ENCODE measurements at places on chromosomes 11 and 22.
A peak's percentile ranks its signal among the peaks of the same experiment; 100 is the strongest.

DNA sequence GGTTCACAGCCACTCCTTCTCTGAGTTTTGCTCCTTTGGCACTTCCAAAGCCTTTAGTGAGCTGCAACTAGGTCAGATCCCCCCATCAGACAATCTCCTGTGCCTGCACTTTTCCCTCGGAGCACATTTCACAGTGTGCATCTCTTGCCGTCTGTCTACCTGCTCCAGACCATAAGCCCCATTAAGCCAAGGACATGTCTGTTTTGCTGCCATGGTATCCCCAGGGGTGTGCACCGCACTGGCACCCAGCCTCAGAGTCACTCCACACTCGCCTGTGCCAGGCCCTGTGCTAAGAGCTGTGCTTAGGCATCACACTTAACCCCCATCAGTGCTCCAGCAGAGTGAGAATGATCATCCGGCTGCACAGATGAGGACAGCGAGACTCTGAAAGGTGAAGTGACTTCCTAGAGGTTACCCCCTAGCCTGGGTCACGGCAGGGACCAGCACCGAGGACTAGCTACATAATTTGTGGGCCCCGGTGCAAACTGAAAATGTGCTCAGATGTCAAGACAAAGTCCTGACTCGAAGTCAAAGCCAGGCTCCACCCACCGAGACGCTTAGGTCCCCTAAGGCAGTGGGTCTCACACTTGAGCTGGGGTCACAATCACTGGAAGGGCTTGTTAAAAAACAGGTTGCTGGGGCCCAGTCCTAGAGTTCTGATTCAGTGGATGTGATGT lies 33.9 kb downstream of the ARRB1 start:
- DNase-seq = no peak

DNA sequence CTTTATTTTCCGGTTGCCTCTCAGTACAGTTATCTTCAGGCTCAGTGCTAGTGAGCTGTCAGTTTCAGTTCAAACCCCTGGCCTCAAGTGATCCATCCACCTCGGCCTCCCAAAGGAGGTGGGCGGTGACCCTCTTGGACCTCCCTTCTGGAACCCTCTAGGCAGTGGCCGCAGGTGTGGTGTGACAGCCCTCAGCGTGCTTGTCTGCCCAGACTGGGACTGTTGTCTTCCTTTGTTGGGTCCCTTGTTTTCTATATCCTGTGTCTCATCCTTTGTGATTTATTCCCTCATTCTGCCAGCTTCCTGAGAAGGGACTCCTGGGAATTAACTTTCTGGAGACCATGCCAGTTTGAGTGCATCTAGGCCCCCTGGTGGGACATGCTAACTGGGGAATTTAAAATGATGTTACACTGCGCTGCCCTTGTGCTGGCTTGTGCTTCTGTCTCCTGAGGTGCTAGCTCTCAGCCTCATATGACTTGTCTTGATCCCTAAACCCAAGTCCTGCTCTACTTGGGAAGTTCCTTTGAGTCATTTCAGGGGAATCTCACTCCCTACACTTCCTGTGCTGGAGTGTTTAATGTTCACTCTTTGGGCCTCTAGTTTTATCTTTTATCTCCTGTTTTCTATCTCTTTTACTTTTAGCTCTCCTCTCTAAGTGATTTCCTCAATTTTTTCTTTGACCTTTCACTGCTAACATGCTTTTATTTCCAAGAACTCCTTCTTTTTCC lies 19.4 kb downstream of the MED15 start:
- DNase-seq = no peak

DNA sequence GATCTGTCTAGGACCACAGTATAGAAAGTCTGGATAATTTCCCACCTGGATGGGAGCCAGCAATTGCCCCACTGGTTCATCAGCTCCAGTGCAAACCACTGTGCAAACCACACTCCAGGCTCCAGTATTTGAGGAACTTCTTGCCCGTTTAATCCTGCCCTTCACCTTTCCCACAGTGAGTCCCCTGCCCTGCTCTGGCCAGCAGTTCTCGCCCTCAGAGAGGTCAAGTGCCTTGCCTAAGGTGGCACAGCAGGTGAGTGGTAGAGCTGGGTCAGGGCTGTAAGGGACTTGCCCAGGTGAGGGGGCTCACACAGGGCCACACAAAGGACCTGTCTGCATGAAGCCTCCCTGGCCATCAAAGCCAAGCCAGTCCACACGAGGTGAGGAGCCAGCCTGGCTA lies 24.1 kb downstream of the MS4A10 start:
- DNase-seq = no peak

DNA sequence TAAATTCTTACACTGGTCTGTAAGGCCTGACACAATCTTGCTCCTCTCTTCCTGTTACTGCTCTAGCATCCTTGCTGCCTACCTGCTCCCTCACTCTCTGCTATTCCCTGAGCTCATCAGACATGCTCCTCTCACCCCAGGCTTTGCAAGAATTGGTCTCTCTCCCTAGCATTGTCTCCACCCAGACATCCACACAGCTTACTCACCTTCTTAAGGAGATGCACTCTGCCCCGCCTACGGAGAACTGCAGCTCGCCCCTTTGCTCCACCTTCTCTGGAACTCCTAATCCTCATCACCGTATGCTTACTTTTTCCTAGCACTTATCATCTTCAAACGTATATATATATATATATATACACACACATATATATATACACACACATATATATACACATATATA lies 23.3 kb upstream of the TMPRSS5 start:
- no peak for DNase-seq

DNA sequence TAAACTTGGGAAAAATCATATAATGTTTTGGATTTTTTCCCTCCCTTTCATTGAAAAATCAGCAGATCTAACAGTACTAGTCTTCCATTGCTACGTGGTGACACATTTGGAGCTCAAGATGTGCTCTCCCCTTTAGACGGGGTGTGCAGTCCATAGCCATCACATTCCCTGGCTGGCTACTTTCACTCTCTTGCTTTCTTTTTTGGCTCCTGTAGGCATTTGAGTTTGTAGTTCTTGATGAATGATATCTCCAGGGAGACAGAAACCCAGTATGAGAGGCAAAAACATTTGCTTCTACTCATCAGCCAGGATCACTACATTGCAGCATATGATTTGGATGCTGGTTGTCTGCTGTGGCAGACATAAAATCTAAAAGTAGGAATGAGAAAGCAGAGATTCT lies 12.1 kb downstream of the CCDC81 start:
- no peak for DNase-seq

DNA sequence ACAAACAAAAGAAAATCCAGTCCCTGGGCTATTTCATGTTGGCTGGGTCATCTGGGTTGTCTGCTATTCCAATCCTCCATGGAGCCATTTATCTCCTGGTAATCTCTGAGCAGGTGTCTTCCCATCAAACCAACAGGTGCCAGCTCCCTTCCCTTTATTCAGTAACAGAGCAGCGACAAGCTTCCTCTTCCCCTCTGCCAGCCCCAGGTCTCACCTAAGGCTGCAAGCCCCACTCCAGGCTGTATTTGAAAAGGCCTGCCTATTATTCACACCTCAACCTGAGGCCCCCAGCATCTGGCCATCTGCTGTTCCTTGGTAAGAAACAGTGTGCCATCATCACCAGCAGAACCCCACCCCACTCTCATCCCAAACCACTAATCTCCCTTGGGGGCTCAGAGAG lies 436.2 kb downstream of the BUD13 start:
- no peak for DNase-seq

DNA sequence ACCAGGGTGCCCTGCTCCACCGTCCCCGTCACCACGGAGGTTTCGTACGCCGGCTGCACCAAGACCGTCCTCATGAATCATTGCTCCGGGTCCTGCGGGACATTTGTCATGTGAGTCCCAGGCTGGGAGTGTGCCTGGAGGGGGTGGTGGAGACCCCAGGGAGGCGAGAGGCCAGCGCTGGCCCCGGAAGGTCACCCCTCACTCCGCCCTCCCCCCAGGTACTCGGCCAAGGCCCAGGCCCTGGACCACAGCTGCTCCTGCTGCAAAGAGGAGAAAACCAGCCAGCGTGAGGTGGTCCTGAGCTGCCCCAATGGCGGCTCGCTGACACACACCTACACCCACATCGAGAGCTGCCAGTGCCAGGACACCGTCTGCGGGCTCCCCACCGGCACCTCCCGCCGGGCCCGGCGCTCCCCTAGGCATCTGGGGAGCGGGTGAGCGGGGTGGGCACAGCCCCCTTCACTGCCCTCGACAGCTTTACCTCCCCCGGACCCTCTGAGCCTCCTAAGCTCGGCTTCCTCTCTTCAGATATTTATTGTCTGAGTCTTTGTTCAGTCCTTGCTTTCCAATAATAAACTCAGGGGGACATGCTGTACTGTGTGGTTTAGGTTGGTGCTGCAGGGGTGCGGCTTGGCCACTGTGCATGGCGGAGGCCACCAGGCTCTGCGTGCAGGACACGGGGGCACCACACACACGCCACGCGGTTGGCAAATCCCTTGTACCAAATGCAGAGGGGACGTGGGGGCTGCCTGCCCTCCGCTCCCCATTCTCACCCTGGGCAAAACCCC lies 35.4 kb downstream of the MUC2 start:
- no peak for DNase-seq

DNA sequence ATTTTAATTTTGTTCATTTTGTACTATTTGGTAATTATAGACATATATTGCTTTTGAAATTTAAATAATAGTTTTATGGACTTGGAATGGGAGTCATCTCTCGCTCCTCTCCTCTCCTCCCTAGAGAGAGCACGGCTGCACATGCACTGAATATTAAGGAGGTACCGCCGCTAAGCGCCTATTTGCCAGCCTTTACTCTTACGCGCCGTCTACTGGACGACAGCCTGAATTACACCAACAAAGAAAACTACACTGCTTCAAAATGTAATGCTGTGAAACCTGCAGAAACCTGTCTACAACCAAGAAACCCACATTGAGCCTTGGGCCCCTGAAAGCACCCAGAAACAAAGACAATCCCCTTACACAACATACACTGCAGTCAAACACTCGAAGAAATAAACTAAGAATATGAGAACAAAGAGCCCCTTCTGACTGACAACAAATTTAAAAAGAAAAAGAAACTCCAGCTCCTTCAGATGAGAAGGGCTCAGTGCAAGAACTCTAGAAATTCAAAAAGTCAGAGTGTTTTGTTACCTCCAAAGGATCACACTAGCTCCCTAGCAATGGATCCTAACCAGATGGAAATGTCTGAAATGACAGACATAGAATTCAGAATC lies 737.2 kb downstream of the LRRC4C start:
- DNase-seq = no peak

DNA sequence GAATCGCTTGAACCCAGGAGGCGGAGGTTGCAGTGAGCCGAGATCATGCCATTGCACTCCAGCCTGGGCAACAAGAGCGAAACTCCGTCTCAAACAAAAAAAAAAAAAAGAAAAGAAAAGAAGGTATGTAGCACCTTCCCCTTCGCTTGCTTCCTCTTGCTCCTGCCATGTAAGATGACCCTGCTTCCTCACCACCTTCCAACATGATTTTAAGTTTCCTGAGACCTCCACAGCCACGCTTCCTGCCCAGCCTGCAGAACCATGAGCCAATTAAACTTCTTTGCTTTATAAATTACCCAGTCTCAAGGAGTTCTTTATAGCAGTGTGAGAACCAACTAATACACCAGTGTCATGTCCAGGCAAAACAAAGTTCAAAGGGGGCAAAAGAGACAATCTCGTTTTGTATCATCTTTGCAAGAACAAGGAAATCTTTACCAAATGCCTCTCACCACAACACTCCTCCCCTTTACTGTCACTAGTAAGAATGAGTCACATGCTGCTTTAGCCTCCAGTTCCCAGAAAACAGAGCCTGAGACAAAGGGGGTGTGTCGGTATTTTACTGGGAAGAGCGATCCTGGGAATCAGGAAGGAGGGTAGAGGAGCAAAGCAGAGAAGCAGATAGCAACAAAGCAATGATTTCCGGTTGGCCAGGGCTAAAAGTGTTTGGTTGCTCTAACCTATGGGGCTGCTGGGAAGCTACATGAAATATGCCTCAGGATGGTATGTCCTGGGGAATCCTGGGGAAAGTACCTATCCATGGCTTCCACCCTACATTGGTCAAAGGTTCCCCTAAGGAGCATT lies 10.5 kb upstream of the MCHR1 start:
- DNase-seq = peak; percentile 72

DNA sequence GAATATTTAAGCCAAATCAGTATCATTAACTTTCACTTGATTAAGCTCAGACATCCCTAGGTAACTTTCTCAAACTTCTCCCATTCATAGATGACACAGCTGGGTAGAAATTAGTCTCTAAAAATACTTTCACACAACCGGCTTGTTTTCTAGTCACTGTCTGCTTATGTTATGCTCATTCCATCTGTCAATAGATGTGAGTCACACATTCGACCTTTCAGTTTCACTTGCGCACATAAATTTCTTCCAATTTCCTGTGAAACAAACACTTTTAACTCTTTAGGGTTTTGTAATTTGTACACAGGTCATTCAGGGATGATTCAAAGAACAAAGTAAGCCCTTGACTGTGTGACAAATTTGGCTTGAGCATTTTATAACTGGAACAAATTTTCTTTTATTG lies 723.0 kb downstream of the KCNA4 start:
- peak; percentile 48 for DNase-seq

DNA sequence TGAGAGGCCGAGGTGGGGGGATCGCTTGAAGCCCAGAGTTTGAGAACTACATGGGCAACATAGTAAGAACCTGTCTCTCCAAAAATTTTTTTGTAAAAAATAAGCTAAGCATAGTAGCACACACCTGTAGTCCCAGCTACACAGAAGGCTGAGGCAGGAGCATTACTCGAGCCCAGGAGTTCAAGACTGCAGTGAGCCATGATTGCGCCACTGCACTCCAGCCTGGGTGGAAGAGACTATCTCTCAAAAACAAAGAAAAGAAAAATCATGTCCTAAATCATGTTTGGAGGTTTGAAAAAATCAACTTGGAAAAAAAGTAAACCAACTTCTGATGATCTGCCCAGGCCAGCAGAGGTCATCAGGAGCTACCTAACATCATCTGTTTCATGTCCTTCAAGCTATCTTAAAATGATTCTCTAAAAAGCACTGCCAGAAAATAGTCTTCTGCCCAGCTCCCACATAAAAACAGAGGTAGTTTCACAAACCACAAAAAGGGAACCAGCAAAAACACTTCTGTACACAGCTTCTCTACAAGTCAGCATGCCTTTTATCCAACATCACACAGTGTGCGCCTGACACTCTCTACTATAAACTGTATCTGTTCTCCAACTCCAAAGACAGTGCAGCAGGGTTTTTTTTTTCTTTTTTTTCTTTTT lies 165.0 kb downstream of the SOX6 start:
- DNase-seq = no peak

GRCh38 chr22:27135031-27135981 lies 477.9 kb downstream of the MIAT start:
- DNase-seq = no peak

GRCh38 chr11:47418454-47419259 lies 7.6 kb downstream of the PSMC3 start:
- DNase-seq = no peak

GRCh38 chr11:84962018-84962417 lies 665.1 kb downstream of the DLG2 start:
- no peak for DNase-seq

DNA sequence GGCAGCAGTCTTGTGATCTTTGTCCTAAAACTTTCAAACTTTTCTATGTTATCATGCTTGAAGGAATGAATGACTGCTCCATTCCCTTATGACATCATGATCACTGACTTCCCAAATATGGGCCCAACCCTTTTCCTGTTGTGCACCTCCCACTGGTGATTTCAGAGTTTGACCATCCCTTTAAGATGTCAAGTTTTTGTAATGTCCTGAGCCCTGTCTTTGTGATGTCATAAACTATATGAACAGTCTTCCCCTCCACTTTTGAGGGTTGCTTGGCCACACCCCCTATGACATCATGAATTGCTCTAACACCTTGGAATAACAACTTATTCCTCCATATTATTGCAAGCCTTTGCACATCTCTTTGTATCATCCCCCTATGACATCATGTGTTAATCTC lies 16.5 kb upstream of the NUCB2 start:
- DNase-seq = no peak
